ENCODE measurements at places on chromosomes 1 and 21.

DNA sequence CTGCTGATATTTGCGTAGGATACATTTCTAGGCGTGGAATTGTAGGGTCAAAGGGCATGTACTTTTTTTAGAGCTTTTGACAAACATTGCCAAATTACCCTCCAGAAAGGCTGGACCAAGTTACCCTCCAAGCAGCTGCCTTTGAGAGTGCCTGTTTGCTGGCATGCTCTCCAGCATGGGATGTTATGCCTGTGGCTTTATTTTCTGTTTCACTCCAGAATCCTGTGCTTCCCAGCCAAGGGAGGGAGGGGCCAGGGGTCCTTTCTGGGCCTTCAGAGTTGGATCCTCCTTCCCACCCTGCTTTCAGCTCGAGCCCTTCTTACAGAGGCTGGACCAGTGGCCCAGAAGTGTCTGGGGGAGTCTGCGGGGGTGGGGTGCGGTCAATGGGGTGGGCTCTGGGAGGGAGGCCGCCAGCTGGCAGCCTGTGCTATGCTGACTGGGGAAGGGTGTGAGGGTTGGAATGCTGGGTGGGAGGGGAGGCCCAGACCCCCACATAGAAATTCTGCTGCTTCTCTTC is 81.2 kb downstream of the EPHB2 start:
- no peak for DNase-seq

DNA sequence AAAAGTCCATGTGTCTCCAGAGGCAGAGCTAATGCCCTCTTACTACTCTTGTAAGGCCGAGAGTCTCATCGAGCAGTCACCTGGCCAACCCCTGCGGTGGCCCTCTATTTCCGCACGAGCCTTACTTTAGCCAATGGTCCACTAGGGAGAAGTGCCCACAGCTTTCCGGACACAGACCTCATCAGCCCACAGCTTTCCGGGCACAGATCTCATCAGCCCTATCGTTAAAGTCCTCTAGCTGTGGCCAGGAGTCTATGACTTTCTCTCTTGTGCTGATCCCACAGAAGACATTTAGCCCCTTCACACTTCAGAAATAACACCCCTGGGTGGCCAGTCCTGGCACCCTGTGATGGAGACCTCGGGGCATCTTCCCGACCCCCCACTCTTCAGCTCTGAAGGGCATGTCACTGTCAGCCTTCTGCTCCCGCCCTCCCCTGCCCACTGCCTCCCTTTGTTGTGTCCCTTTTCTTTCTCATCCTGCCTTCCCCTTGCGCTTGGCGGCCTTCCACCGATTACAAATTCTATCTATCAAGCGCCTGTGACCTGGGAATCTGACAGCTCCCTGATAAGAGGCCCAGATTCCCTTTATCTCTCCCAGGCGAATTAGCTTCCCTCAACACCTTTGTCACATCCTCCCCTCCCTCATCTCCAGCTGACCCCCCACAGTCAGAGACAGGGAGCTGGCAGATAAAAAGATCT is 161.0 kb downstream of the PLXNA2 start:
- no peak for DNase-seq

- no peak for DNase-seq
Measured at GRCh38 chr1:111251570-111251969, 24.1 kb downstream of the CHI3L2 start.

DNA sequence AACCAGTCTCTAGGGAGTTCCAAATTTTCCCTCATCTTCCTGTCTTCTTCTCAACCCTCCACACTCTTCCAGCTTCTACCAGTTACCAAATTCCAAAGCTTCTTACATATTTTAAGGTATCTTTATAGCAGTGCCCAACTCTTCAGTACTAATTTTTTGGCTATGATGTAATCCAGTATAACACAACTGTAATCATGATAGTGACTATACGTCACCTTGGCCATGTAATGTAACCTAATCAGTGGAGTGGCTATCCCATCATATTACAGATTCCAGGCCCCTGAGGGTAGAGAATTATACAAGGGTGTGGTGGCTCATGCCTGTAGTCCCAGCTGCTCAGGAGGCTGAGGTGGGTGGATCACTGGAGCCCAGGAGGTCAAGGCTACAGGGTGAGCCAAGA is 143.2 kb downstream of the CLEC20A start:
- no peak for DNase-seq

GRCh38 chr1:11507309-11507708 is 28.4 kb downstream of the DISP3 start:
- no peak for DNase-seq

Data from uterus (tissue), 4 donors.